Fibroblast of skin of back (primary cell): ENCODE measurements at places on chromosomes 4 and X.

DNA sequence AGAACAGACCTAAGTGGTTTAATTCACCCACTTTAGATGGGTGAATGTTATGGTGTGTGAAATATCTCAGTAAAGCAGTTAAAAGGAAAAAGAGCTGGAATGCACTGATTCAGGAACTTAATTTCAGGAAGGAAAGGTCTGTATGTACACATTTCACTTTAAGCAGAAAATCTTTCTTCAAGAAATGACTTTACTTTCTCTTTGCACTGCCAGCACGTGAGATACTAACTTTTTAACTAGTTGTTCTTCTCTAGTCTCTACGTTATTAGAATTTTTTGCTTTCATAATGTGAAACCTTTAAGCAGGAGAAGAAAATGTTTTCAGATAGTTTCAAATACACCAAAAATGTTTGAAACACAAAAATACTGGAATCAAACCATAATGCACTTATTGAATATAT is 18.8 kb downstream of the C4orf46 start:
- DNase-seq, result no peak

- DNase-seq, result no peak
These were observed 55.5 kb upstream of the NYX start for GRCh38 chrX:41391606-41392005.

DNA sequence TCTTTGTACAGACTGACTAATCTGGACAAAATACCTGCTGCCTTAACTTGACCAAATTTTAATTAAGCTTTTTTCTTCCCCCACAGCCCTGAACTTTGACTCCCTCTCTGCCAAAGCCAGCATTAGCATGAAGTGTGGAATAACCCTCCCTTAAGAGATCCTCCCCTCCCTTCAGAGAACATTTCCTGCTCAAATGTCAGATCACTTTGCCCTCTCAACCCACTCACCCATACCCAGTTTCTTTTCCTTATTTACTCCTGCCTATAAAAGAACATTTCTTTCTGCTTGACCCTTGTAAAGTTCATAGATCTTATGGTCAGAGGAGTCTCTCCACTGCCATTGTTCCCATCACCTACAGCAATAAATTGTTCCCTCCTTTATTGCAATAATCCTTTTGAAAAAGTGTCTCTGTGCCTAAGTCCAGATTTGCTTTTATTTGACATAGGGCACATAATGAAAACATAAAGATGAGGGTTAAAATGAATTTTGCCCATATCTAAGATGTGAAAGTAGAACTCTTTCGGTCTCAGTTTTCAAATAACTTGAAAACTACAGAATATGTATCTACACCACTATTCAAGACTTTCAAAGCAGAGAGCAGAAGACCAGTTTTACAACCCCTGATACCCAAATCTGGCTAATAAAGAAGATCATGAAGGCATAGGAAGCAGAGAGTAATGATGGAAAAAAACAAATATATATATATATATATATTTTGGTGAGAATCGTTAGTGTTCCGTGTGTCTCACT is 289.7 kb upstream of the ANXA10 start:
- DNase-seq, result no peak

GRCh38 chr4:2370597-2371320 is 47.7 kb downstream of the ZFYVE28 start:
- no peak for DNase-seq

DNA sequence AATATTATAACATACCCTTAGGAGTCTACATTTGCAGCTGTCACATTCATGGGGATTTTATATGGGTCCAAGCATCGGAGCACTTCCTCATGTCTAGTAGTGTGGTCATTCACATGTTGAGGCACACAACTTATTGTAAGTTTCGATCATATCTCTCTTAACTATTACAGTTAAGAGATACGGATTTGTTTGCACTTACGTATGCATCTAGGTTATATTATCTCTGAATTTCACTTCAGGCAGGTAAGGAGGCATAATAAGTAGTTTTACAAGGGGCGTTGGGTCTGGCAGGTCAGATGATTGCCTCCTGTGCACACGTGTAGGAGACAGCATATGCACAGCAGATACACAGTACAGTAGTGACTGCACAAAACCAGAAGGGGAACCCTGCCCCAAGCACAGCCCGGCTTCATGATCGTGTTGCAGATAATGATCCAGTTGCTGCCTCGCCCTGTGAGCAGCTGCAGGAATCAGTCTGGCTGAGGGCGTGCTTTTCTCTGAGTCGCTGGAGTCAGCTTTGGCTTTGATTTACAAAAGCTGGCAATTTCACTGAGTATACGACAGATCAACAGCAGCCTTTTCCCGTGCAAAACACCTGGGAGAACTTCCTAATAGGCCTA is 302.9 kb upstream of the GATB start:
- no peak for DNase-seq

- DNase-seq, result no peak
These were observed 17.0 kb upstream of the GRIPAP1 start for GRCh38 chrX:49019050-49019449.

GRCh38 chrX:110066488-110067225 is 63.7 kb downstream of the TMEM164 start:
- DNase-seq, result no peak

DNA sequence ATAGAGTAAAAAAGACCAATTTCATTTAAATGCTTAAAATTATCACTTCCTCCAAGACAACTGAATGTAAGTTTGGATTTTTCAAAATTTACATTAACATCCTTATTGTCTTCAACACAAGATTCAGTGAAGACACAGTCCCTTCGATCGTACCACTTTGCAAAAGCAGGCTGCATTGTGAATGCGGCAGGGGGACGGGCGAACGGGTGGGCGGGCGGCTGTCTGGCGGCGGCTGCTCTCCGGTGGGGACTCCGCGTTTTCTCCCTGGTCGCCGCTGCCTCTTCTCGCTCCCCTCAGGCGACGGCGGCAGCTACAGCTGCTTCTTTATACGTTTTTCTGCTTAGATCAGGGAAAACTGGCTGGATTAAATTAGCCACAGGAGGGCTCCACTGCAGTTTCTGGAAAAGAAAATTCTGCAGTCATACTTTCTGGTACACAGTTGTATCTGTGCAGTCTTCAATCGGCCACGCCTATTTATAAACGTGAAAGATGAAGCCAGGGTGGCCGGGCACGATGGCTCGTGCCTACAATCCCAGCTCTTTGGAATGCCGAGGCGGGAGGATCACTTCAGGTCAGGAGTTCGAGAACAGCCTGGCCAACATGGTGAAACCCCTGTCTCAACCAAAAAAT is 33.9 kb upstream of the HPF1 start:
- peak; percentile 76 for DNase-seq
